BJ (cell line): ENCODE measurements at places on chromosomes 3 and 15.
A peak's percentile ranks its signal among the peaks of the same experiment; 100 is the strongest.

GRCh38 chr3:56926243-56926946, 124.6 kb upstream of the ARHGEF3 start:
- DNase-seq = peak; percentile 19

DNA sequence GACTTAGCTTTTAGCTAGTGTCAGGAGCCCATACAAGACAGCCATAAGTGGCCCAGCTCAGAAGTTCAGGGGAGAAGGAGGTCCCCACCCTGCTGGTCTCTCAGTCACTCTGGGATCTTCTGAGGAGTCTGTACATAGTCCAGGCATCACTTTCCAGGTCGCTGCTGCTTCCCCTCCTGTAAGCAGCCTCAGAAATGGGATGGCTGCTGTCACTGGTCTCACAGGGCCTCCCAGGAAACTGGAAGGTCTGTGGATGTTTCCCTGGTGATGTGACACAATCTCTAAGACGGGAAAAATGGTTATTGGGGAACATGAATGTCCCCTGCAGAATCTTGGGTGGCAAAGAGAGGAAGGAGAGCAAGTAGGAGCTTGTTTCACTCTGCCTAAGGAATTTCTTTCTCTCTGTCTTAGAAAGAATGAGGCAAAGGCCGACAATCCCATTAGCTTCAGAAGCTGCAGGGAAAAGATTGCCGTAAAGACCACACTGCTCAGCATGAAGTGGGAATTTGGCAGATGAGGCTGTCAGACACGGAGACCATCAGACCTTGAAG, 43.2 kb upstream of the TNFAIP8L3 start:
- DNase-seq = no peak

GRCh38 chr3:100696161-100696560, 13.1 kb upstream of the TFG start:
- DNase-seq = no peak

- DNase-seq = no peak
These were observed 85.4 kb downstream of the ABHD5 start for GRCh38 chr3:43776101-43776500.

DNA sequence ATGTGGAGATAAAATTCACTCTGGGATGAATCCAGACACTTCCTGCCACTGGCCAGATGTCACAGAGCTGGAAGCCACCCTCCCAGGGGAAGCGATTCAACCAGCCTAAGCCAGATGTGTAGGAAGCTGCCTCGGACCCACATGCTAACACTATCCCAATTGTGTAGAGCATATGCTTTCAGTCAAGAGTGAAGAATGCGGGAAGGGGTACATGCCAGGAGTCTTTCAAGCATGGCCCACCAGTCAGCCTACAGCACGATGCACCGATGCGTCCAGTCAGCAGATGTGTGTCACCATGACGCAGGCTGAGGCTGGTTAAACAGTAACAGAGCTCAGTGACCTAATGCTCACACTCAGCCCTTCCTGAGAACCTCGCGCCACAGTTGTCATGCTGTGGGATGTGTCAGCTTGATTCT, 38.8 kb upstream of the BNC1 start:
- DNase-seq = peak; percentile 68

DNA sequence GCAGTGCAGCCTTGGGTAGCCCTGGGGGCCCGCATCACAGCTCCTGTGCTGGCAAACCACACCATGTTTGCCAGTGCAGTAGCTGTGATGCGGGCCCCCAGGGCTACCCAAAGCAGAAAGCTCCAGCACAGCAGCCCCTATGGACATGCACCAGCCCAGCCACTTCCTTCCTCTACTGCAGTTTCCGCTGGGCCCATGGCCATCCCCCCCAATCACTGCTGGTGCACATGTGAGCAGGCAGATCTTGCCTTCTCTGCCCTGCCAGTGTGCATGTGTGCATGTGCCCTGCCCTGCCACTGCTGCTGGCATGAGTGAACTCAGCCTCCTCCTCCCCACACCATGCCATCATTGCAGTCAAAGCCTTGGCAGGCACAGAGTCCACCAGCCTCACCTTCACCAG, 20.1 kb upstream of the MINAR1 start:
- DNase-seq = no peak

DNA sequence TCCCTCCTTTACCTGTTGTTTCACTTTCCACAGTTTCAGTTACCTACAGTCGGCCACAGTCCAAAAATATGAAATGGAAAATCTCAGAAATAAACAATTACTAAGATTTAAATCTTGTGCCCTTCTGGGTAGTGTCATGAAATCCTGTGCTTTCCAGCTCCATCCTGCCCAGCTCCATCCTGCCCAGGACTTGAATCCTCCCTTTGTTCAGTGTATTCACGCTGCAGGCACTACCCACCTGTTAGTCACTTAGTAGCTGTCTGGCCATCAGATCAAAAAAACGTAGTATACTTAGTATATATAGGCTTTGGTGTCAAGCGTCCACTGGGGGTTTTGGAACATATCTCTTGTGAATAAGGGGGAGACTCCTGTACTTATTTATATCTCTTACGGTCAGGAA, 329.0 kb upstream of the SEMA6D start:
- no peak for DNase-seq

DNA sequence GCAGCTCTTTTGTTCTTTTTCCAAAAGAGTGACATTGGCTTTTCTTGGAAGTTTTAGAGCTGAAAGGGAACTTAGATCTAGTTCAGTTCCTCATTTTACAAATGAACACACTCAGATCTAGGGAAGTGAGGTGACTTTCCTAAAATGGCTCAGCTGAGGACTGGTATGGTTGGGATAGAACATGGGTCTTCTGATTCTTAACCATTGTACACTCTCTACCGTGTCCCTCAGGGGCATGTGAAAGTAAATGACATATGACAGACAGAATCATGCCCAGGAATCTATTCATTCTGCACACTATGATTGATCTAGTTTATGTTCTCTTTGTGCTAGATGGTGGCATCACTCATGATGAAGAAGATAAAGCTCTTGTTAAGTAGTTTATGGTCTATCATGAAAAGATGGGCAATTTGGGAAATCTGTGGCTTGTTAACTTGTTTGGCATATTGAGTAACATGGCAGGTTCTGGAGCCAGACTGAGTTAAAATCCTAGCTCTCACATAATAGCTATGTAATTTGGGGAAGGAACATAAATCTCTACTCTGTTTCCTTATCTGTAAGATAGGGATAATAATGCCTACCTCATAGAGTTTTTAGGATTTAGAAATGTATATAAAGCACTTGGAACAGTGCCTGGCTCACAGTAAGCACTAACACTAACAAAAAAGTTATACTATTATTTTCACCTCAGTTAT, 30.9 kb downstream of the UBE2E1 start:
- DNase-seq = no peak

- no peak for DNase-seq
These were observed 40.2 kb downstream of the SLC12A8 start for GRCh38 chr3:125172346-125172745.

DNA sequence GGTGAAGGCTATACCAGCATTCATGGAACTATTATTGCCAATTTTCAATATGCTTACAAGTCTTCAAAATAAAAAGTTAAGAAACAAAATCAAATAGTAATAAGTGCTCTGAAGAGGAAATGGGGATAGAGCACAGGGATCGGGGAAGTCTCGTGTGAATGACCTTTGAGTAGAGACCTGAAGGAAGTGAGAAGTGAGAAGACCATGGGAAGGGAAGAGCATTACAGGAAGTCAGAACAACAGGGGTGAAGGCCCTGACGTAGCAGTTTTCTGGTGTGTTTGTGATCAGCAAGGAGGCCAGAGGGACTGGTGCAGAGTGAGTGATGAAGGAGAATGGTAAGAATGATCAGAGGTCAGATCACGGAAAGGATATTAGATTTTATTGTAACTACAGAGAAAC, 48.1 kb downstream of the STAC start:
- no peak for DNase-seq

DNA sequence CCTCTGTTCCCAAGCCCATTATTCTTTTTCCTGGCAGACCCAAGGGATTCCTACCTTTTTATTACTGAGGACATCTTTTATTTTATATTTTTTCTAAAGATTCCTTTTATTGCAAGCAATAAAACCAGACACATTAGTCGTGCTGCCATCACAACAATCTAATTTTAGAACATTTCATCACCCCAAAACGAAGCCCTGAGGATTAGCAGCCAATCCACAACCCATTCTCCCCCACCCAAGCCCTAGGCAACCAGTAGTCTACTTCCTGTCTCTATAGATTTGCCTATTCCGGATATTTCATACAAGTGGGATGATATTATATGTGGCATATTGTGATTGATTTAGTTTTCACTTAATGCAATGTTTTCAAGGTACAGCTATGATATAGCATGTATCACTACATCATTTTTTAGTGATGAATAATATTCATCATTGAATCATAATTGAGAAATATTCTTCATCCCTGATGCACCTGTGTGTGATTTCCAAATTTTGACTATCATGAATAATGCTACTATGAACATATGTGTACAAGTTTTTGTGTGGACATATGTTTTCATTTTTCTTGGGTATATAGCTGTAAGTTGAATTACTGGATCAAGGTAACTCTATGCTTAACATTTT, 65.7 kb downstream of the IL1RAP start:
- no peak for DNase-seq
